ENCODE measurements at places on chromosomes 2 and 18. TPM values are rescaled to one million over a fixed set of nuclear protein-coding genes. Genes with fewer than 3 reads are reported as not detected.

ABCG5 gene
- 0.18 TPM for total RNA-seq

VAMP8 gene
- 37.7 TPM for total RNA-seq

IL36G gene
- not detected for total RNA-seq

MPP4 gene
- 0.23 TPM for total RNA-seq

TTN gene
- total RNA-seq: 416 TPM

DTNB gene
- total RNA-seq: 19.4 TPM

SERPINB8 gene
- 2.0 TPM for total RNA-seq

ST8SIA3 gene
- 0.06 TPM for total RNA-seq

PCARE gene
- total RNA-seq: 0.18 TPM

TMEM237 gene
- total RNA-seq: 21.7 TPM

CCDC102B gene
- 16.2 TPM for total RNA-seq

SLC19A3 gene
- 15.9 TPM for total RNA-seq

CD28 gene
- 2.7 TPM for total RNA-seq

GRHL1 gene
- 5.4 TPM for total RNA-seq

CXCR2 gene
- total RNA-seq: 1.1 TPM

TPO gene
- 0.58 TPM for total RNA-seq

LYG2 gene
- total RNA-seq: not detected

NOSTRIN gene
- total RNA-seq: 25.3 TPM

HOXD8 gene
- total RNA-seq: 69.9 TPM

TCF4 gene
- 221 TPM for total RNA-seq

PNPT1 gene
- 23.5 TPM for total RNA-seq

SGPP2 gene
- 14.8 TPM for total RNA-seq

NCKAP5 gene
- total RNA-seq: 7.5 TPM

SP140 gene
- 0.47 TPM for total RNA-seq

RFTN2 gene
- 12.9 TPM for total RNA-seq

GKN2 gene
- total RNA-seq: 0.53 TPM

PPP4R3B gene
- 66.7 TPM for total RNA-seq

NRBP1 gene
- total RNA-seq: 82.8 TPM

KATNAL2 gene
- 8.3 TPM for total RNA-seq

RAB6C gene
- total RNA-seq: 0.23 TPM

BBS5 gene
- total RNA-seq: 14.2 TPM

SERPINB7 gene
- 0.29 TPM for total RNA-seq

FLACC1 gene
- total RNA-seq: 3.5 TPM

MTLN gene
- total RNA-seq: 53.3 TPM

OBSL1 gene
- total RNA-seq: 146 TPM

ZAP70 gene
- total RNA-seq: 4.3 TPM

DSC2 gene
- total RNA-seq: 19.8 TPM

ZNF396 gene
- 3.9 TPM for total RNA-seq

QPCT gene
- 12.2 TPM for total RNA-seq

INHBB gene
- total RNA-seq: 0.82 TPM

GALNT5 gene
- total RNA-seq: 0.70 TPM

CPLX4 gene
- total RNA-seq: not detected

COL3A1 gene
- total RNA-seq: 1,756 TPM

CTAGE1 gene
- not detected for total RNA-seq

DUSP19 gene
- 6.4 TPM for total RNA-seq

MBP gene
- total RNA-seq: 26.3 TPM

PSD4 gene
- 18.4 TPM for total RNA-seq

TCF7L1 gene
- 14.1 TPM for total RNA-seq

NXPH2 gene
- 5.0 TPM for total RNA-seq

IL1R2 gene
- 2.7 TPM for total RNA-seq

SLC23A3 gene
- total RNA-seq: 6.9 TPM

IL1F10 gene
- total RNA-seq: not detected

PKP4 gene
- total RNA-seq: 138 TPM

GMCL1 gene
- 21.5 TPM for total RNA-seq

LHCGR gene
- 1.3 TPM for total RNA-seq
